ENCODE measurements at places on chromosomes 7 and 10. TPM values are rescaled to one million over a fixed set of nuclear protein-coding genes. Genes with fewer than 3 reads are reported as not detected.
A peak's percentile ranks its signal among the peaks of the same experiment; 100 is the strongest.

GRCh38 chr10:24255881-24256311, 47.0 kb downstream of the KIAA1217 start:
- peak; percentile 84 for DNase-seq

DNA sequence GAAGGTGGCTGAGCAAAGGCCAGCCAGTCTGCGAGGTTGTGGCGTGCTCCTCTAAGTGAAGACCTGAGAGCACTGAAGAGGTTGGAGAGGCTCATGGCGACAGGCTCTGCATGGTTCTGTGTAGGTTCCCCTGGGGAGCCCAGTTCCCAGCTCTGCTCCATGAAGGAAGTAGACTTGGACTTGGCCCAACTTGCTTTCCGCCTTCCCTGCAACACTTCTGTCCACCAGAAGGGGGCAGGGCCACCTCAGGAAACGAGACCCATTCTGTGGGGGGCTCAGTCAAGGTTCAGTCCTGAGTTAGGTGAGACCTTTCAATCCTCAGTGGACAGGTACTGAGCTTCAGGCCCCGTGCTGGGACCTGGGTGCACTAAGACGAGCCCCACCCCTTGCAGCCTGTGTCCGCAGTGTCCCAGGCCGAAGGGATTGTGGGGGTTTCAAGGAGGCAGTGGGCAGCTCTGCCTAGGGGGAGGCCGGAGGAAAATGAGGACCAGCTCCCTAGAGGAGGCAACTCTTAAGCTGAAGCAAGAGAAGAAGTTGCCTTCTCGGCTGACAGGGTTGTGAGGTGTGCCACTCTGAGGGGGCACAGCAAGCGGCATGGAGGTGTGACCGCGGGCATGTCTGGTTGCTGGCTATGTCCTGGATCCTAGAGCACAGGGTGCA, 15.0 kb upstream of the PCBD1 start:
- DNase-seq = peak; percentile 58

DNA sequence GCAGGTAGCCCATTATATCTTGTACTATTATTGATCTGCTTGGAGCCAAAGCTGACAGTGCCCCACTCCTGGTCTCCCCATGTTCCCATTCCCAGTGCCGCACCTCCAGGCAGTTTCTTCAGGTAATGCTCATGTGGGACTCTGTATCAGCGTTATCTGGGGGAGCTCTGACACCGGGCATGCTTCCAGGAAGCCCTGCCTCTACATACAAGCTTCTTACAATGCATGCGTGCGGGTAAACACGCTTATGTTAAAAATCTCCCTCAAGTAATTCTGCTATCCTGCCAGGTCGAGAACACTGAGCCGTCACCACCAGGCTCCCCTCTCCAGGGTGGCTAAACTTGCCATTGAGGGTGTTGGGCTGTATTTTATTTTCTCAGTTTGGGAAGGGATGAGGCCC, 61.6 kb upstream of the LBX1 start:
- DNase-seq = no peak

- DNase-seq = no peak
Measured at GRCh38 chr7:48087349-48087748, 1.7 kb upstream of the UPP1 start.

The SPDYE2B gene
- 2.6 TPM for total RNA-seq

DNA sequence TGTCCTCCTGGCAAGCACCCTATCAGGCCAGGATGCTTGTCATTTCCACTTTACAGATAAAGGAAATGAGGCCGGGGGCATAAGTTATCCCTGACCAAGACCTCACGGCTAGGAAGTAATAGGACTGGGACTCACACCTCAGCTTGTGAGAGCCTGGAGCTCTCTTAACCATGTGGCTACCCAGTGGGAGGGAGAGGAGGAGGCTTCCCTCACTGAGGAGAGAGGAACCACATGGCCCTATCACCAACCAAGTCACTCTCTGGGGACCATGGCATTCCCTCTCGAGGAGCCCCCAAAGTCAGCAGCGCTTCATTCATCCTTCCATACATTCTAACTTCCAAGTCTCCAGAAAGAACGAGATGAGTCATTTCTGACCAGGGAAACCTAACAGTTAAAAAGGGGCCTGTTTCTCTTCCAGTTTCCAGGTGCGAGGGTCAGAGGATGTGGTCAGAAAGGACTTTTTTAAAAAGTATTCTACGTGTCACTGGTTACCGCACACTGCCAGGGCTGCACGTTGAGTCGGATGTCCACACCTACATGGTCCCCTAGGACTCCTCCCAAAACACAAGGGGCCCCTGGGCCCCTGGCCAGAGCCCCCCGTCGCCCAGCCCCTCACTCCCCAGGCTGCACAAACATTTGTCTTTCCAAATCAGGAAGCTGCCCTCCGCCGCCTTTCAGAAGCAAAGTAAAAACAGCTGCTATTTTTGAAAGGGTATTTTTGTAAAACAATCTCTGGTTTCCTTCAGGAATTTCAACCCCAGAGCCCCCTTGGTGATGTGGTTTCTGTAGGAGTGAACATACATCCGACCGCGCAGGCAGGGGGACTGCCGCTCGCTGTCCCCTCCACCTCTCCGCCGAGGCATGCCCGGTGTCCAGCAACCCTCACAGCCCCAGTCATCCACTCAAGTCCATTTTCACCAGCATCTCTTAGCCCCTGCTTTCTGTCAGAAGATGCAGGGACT, 128.2 kb upstream of the CHST15 start:
- peak; percentile 15 for DNase-seq

DNA sequence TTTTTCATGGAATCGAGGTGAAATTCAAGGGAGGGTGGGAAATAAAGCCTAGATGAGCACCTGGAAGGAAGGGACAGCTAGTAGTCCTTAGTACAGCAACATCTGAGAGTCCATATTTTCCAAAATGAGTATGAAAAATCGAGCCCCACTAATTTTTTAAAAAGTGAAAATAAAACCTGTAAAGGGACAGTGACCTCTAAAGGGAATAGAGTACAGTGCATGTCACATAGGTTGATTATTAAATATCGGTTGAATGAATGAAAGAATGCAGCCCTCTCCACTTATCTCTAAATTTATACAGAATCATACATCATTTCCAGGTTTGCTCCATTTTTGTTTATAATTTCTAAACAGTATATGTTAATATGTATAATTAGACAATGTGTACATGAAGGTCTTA, 1088.5 kb upstream of the GHITM start:
- DNase-seq = no peak

- DNase-seq = no peak
Measured at GRCh38 chr10:13670311-13670710, 83.5 kb downstream of the PRPF18 start.

The LIPF gene
- 5.5 TPM for total RNA-seq

The FFAR4 gene
- 0.96 TPM for total RNA-seq

- peak; percentile 43 for DNase-seq
Measured at GRCh38 chr7:93150200-93150835, 2.1 kb upstream of the SAMD9L start.

- DNase-seq = no peak
Measured at GRCh38 chr10:45378914-45379726, 5.1 kb downstream of the ALOX5 start.

The OR9A2 gene
- total RNA-seq = not detected

DNA sequence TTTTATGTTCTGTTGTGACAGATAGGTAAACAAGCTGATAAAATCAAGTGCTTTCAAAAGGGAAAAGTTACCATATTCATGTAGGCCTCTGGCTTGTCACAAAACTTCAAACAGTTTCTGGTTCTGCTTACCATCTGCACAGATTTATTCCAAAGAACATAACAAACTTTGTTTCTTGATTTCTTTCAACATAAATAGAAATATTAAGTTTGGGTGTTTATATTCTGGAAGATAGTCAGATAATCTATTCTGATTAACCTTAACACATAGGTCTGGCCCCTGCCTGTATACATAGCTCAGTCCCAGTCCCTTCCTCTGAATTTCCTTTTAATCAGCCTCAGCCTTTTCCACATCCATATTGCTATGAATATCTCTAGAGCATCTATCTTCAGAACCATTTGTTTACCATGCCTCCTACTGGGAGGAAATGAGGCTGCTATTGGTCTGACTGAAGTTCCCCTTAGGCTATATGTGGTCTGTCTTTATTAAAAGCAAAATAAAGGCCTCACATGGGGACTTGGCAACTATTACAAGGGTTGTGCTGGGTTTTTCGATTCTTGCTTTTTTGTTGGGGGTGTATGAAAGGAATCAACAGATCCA, 319.0 kb downstream of the HPSE2 start:
- no peak for DNase-seq

DNA sequence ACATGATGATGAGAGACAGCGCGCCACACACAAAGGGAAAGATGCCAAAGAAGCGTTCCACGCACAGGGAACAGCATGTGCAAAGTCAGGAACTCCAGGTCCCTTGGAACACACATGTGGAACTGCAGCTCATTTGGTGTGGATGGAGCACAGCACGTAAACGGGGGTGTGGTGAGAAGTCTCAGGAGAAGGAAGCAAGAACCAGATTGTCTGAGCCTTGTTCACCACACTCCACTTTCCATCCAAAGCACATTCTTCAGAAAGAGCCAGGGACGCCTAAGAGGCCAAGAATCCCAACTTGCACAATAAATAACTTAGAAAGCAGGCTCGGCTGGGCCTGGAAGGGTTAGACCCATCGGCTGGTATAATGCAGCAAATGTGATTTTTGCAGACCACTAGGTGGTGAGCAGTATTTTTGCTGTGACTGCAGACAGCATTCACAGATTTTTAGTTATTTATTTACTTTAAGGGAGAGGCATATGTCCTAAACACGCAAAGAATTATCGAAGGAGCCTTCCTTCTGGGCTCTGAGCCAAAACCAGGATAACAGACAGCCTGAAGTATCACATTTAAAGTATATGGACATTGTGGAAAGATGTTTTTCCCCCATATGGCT, 27.9 kb upstream of the ASCC1 start:
- peak; percentile 95 for DNase-seq

- no peak for DNase-seq
Measured at GRCh38 chr10:12644380-12645144, 295.2 kb downstream of the CAMK1D start.
